Fibroblast of gingiva (primary cell): ENCODE measurements at places on chromosomes 6 and 20.
A peak's percentile ranks its signal among the peaks of the same experiment; 100 is the strongest.

DNA sequence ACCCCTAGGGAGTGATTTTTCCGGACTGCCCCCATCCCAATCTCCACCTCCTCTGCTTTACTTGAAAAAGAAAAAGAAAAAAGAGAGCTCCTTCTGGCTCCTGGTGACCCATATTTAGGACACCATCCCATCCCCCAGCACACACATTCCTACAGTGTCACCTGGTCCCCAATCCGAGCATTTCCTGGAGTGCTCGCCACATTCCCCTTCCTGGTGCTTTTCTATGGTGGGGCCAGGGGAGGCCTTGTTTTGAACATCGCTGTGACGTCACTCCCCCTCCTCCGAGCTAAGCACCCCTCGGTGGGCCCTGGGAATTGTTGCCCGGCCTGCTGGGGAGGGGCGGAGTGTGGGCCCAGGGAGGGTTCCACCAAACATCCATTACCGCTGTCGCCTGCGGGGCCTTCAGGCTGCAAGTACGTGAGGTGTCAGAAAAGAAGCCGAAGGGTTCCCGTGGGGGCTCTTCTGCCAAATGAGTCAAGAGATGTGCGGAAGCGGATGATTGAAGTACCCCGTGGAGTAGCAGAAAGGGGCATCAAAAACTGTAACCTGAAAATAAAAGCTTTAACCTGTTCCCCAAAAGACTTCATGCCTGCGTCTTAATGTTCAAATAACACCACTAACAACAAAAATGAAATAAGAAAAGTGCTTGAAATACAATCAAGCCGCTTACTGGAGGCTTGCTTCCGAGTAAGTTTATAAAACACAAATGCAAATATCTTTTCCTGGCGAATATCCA lies 2.8 kb upstream of the FOXC1 start:
- DNase-seq: no peak

DNA sequence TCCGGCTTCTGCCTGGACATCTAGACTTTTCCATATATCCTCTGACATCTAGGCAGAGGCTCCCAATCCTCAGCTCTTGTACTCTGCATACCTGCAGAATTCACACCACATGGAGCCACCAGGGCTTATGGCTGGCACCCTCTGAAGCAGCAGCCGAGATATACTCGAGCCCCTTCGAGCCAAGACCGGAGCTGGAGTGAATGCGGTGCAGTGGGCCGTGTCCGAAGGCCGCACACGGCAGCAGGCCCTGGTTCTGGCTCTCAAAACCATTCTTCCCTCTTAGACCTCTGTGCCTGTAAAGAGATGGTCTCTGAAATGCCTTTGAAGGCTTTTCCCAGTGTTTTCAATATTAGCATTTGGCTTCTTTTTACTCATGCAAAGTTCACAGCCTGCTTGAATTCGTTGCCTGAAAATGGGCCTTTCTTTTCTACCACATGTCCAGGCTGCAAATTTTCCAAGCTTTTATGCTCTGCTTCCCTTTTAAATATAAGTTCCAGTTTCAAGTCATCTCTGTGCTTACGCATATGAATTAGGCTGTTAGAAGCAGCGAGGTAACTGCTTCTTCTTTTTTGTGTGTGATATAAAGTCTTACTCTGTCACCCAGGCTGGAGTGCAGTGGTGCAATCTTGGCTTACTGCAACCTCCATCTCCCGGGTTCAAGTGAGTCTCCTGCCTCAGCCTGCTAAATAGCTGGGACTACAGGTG lies 3.8 kb upstream of the SIRPB1 start:
- DNase-seq: peak; percentile 0

DNA sequence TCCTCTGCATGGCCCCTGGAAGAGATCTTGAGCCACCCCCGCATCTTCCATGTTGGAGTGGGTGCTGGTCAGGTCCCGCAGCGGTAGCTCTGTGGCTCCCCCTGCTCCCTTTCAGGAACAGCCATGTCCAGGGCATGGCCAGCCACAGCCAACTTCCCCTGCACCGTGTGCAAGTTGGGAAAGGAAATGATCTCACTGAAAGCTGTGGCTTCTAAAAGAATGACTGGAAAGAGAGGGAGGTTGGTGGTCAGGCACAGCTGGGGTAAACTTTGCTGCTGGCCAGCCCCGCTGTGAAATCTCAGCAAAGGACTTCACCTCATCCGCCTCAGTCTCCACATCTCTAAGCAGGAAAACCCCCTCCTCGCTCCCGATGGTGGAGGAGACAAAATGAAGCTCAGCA lies 153.6 kb upstream of the CST7 start:
- no peak for DNase-seq

DNA sequence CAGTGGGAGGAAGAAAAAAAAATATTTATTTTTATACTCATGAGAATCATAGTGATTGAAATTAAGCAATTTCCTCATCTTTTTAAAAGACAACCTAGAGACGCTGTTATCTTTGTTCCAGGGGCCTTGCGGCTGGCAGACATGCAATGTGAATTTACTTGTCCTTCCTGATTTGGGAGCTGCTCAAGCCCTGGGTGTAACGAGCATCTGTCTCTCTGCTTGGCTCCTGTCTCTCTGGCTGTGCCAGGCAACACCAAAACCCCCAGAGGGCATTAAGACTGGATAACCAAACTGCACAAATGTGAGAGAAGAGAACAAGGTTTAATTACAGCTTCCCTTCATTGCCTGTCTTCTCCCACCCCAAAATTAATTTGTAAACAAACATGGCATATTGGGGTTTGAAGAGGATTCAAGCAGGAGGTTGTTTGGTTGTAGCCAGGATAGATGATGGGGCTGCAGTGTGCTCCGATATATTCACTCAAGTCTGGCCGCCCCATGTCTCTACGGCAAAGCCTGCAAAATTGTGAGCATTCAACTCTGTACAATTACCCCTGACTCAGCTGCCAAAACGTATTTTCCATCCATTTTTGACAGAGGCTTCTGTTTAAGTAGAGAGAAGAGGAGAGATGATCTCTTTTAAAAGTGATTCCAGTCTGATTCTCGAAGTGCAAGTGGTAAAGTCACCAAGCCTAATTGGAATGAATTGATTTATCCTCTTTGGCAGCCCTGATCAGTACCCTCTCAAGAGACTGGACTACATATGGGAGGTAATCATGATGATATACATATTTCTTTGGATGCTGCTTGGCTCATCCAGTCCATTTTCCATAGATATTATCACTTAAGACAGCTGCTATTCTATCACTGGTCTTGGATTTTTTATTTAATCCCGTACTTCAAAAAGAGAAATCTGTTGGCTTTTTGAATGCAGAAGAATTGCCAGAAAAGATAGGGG lies 170.2 kb downstream of the SLC24A3 start:
- DNase-seq: no peak

DNA sequence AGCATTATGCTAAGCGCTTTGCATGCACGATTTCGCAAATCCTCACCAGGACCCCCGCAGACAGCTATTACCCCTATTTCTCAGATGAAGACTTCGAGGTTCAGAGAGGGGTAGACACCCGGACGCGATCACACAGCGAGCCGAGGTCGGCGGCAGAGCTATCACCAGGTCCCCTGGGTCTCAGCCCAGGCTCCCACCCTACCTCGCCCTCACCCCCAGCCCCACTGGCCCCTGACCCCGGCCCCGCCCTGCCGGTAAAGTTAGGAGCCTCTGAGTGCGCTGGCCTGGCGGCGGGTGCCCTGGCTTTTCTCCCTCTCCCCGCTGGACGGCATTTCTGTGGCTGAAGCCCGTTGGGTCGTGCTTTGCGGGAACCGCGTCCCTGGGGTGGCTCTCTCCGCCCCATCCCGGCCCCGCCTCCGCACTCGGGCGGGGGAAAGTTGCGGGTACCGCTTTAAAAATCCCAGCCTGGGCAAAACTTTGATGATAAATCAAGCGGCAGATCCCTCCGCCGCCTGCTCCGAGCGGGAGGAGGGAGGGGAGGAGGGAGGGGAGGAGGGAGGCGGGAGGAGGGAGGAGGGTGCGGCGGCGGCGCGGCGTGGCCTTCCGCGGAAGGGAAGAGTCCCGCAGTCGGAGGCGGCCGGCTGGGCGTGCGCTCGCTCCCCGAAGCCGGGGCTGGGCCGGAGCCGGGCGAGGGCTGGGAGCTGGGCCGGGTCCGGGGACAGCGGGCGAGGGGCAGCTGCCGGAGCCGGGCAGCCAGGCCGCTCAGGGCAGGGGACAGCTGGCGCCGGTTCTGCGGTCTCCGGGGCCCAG lies at the start of gene VSTM2L:
Gene VSTM2L, plus strand, starts transcription at position 624 of the 810 bp plus-strand sequence. CDS start 224 bp downstream, outside the sequence.
- DNase-seq: peak; percentile 82

DNA sequence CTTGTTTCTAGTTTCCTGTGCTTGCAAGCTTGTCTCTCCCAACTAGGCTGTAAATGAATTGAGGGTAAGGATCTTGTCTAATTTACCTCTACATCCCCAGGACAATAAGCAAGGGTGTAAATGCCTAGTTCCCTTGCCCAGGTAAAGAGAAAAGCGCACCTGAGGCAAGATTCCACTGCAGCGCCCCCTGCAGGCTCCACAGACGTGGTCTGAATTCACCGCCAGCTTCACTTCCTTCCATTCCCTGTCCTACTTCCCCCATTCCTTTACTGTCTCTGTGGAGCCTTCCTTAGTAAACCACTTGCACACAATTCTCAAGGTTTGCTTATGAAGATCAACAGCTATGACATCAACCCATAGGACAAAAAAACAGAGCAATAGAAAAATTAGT lies 42.3 kb downstream of the ANKEF1 start:
- no peak for DNase-seq

DNA sequence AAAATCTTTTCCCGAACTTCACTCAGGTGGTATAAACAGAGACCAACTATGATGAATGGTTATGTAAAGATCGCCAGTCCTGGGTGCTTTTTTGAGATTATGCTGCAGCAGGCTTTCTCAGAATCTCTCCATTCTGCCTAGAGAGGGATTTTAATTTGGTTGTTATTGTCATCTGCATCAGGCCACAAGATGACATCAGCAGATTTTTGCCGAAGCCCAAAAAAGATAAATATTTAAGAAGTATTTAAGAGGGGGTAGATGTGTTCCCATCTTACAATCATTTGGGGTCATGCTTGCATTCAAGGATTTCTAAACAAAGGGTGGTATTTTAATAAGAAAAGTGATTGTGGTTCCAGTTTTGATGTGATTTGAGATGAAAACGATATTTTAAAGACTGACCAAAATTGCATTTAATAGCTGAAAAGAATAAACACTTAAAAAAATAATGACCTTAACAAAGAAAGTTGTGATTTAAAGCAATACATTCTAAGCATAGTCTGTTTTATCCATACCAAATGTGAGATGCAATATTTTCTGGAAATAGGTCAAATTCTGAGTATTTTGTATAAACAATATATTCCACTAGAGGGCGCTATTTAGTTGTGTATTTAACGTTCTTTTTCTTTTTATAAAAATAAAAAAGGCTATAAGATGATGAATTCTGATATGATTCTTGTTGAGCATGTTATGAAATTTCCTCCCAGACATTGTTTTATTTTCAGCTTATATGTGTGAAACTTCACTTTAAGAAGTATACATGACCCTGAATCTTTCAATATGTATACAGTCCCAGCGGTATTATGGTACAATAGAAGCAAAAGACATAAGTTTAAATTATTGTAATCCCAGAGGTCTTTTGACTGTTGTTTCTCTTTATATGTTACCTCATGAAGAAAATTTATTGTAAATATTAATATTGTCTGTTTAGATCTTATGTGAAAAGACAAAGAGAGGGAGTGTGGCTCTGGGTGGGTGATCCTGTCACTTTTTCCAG lies 51.0 kb upstream of the ZFP64 start:
- DNase-seq: no peak

DNA sequence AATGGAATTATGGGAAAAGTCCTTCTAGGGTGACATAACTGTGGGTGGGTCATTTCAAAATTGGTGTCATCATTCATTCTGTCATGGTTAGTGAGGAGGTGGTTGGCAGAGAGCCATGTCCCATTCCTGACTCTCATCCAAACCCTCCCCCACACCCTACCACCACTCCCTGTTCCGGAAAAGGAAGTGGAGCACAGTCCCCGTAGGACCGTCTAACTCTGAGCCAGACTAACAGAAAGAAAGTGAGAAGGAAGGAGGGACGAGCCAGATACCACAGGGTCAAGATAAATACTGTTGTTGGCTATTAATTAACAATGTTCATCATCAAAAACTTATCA lies 4.8 kb downstream of the TRIM10 start:
- no peak for DNase-seq

DNA sequence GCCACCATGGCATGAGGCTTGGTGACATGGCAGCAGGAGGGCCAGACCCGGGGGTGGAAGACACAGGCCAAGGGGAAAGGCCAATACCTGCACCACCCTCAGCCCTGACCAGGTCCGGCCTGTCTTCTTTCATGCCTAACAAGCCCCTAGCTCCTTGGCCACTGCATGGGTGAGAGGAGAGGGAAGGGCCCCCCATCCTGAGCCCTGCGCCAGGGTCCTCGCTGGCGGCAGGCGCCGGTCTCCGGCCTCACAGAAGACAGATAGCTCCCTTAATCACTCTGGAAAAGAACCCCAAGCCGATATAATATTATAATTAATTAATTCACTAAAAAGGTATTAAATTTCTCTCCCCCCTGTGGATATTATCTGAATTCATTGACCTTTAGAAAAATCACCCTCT lies 41.4 kb downstream of the MDFI start:
- no peak for DNase-seq

DNA sequence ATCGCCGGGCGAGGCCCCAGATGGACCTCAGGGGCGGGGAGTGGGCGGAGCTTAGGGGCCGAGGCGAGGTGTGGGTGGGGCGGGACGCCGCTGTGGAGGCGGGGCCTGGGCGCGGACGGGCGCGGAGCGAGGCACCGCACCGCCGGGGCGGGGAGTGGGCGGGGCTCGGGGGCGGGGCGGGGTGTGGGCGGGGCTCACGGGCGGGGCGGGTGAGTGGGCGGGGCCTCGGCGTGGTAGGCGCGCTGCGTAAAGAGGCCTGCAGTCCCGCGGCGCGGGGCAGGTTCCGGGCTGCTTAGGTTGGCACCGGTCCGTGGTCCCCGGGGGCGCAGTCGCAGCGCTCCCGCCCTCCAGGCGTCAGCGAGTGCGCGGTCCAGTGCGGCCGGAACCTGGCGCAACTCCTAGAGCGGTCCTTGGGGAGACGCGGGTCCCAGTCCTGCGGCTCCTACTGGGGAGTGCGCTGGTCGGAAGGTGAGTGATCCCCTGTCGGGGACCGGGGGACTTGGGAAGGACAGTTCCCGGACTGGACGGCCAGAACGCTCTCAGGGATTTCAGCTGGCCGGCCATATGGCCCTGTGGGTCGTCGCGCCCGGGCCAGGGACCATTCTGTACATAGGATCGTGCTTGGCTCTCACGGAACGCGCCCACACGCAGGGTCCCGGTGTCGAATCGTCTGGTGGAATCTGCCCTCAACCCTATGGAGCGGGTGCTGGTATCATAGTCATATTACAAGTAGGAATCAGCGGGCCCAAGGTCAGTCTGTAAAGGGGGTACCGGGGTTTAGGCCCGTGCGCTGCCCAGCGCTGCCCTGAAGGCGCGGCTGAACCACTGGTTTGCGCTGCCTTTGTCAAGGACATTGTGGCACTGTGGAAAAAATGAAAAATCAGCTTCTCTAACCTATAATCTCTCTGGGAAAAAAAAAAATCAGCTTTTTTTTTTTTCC lies at the start of gene NQO2:
Gene NQO2, plus strand, starts transcription at position 277 of the 940 bp plus-strand sequence. CDS start 6,659 bp downstream, outside the sequence.
- peak; percentile 87 for DNase-seq

- peak; percentile 73 for DNase-seq
Measured at GRCh38 chr6:108800427-108800864, 47.8 kb upstream of the ARMC2 start.

- DNase-seq: no peak
Measured at GRCh38 chr20:16236589-16237241, 336.5 kb downstream of the KIF16B start.

- DNase-seq: no peak
Measured at GRCh38 chr6:48568856-48569255, 457.9 kb upstream of the PTCHD4 start.
